ENCODE measurements at places on chromosomes 7 and 10.
A peak's percentile ranks its signal among the peaks of the same experiment; 100 is the strongest.

- no peak for DNase-seq
These were observed 340.0 kb upstream of the NRP1 start for GRCh38 chr10:33674491-33674890.

- DNase-seq, result no peak
These were observed 70.6 kb upstream of the ZNF746 start for GRCh38 chr7:149568218-149568617.

DNA sequence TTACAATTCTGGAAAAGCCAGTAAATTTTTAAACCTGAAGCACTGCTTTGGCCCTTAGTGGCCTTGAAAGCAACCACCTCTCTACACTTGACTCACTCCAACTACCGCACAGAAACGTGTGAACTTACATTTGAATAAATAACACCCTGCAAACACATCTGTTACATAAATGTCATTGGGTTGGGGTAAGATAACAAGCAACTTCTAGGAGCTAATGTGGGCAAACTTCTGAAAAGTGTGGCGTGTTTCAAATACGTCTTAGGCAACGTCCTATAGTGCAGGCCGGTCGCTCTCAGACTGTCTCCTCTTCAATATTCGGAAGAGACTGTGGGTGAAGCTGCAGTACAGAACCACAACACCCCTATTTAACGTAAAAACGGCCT is 474 bp downstream of the ORC5 start:
- DNase-seq, result no peak

- no peak for DNase-seq
These were observed 24.2 kb downstream of the MYPN start for GRCh38 chr10:68133523-68133922.

DNA sequence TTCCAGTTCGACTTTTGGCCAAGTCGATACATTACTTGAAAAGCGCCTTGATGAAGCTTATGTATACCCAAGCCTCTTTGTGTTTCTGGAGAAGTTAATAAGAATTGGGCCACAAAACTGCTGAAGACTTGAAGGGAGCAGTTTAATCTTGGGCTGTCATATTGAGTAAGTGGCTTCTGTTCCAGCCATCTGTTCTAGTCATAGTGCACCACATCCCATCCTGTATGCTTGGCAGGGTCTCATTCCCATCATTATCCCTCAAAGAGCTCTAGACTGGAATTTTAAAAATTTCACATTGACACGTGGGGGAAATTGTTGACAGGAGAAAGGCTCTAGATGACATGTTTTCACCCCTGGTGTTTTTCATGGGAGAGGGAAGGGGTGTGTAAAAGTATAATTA is 196.6 kb upstream of the PLPP4 start:
- no peak for DNase-seq

- no peak for DNase-seq
These were observed 7.0 kb upstream of the PANK1 start for GRCh38 chr10:89651916-89652573.

DNA sequence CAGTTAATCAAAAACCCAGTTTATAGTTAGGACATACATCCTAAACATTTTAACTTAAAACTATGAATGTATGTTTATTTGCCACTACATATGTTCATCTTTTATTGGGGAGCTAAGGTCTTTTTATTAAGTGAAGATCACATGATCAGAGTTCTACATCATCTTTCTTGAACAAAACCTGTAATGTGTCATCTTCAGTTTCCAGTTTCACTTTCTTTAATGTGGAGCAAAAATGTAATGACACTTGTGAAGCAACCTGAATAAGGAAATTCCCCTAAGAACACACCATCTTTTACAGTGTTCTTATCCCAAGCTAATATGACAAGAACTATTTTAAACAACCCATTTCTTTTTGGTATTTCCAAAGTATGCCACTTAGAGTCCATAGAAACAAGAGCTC is 166.7 kb upstream of the BET1 start:
- no peak for DNase-seq

DNA sequence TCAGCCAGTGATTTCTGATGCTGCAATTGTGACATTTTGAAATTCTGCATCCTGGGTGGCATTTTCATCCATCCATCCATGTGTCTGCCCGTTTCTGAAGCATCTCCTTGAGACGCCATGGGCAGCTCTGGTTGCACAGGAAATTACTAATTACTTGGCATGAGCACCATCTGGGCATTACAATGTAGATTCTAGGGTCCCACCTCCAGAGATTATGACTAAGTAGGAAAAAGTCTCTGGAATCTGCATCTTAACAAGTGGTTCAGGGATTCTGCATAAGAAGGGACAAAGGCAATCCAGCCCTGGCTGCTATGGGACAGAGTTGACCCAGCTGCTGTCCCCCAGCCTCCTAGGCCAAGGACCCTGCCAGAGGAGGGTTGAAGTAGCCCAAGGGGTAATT is 65.3 kb downstream of the CUZD1 start:
- no peak for DNase-seq

GRCh38 chr7:19305698-19306097 is 160.5 kb upstream of the FERD3L start:
- DNase-seq, result no peak

GRCh38 chr7:105853931-105854419 is 22.4 kb downstream of the ATXN7L1 start:
- DNase-seq, result no peak

DNA sequence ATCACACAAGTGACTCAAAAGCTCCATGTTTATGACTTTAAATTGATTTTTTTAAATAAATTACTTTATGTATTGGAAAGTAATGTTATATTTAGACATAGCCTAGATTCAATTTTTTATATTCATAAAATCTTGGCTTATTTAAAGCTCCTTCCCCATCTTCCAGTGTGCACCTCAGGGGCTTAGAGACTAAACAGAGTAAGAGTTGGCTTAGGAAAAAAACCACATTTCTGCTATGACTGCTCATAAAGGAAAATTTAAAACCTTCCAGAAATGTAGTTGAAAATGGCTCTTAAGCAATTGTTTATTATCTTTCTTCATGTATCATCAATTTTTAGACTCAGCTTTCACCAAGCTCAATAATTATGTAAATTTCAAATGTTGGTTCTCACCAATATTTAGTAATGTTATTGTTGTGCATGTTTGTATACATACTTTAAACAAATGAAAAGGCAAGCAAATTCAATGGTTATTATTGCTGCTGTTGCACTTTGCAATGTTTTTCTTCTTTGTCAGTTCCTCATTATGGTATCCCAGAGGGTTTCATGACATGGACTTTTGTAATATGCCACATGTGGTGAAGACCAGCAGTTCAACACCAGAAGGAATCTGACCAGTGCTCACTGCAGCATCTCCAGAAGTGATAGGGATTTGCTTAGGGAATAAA is 700.1 kb upstream of the ANKRD30A start:
- no peak for DNase-seq

- DNase-seq, result no peak
These were observed 48.8 kb upstream of the SLC35B4 start for GRCh38 chr7:134365341-134366054.

DNA sequence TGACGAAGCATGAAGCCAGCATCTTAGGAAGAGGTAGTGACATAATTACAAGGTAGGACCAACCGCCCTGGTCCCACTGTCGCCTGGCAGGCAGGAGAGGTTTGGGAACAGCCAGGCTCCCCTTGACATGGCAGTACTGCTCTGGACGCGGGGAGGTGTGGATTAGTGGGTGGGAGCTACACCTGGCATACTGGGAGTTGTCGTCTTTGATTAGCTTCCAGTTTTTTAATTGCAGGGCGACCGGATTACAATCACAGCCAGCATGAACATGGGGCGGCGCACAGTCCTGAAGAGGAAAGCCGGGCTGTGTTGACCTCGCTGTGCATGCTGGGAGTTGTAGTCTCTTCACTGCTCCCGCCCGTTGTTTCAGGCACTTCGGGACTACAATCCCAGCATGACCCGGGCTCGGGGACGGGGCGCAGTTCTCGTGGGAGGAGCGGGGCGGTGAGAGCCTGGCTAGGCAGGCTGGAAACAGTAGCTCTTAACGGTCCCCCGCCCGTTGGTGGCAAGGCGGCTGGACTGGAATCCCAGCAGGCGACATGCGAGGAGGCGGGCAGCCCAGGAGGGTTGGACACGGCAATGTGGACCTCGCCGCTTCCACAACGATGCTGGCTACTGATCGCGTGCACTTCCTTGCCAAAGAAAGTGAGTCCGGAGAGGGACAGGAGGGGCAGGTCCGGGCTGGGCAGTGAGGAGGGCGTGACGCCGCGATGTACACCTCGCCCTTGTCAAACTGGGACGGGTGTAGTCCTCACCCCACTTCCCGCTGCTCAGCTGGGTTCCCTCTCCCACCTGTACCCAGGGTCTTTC is 98.0 kb upstream of the ZNF722 start:
- DNase-seq, result peak; percentile 70

- DNase-seq, result no peak
These were observed 13.4 kb upstream of the FIS1 start for GRCh38 chr7:101258243-101258731.

DNA sequence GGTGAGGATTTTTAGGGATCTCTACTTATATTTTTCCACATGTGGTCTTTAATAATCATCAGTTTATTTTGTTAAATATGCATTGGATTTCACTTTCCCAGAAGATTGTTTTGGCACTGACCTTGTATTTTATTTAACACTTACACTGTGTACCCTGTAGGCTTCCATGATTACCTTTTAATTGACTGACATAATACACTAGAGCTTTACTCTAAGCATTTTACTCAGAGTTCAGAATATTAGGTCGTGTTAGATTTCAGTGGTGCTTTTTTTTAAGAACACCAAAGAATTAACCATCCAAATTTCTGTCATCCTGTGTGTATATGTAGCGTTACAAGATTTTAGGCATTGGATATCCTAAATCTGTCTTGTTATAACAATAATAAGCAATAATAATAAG is 23.1 kb downstream of the CASD1 start:
- DNase-seq, result no peak

DNA sequence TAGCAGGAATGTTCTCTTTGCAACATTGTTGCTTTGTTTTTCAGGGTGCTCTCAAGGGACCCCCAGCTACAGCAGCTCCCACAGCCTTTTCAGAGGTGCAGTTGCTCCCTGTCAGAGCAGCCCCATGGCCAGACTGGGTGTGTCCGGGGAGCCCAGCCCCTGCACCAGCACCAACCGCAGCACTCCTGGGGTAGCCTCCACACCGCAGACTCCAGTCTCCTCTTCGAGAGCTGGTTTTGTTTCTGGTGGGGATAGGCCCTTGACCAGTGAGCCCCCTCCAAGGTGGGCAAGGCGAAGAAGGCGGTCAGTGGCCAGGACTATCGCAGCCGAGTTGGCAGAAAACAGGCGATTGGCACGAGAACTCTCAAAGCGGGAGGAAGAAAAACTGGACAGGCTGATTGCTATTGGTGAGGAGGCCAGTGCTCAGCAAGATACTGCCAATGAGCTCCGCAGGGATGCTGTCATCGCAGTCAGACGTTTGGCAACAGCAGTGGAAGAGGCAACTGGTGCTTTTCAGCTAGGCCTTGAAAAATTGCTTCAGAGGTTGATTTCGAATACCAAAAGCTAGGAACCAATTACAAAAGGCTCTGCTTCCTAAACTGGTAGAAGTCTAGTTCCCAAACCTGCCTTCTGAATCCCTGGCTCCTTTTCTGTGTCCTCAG is 5.4 kb downstream of the HSPA14 start:
- no peak for DNase-seq

DNA sequence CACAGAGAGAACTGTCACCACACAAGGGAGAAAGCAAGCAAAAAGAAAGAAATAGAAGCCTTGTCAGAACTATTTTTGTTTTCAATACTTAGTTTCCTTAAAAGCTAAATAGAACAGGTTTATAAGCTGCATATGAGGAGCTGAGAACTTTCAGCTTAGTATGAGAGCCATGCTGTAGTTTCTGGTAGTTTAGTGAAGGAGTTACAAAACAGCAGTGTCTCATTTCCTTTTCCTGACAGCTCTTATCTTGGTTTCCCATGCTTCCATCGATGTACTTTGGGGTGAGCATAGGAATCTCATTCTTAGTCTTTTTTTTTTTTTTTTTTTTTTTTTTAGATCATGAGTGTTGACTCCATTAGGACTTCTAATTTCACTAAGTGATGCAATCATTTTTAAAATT is 8.6 kb upstream of the CHRM2 start:
- no peak for DNase-seq

DNA sequence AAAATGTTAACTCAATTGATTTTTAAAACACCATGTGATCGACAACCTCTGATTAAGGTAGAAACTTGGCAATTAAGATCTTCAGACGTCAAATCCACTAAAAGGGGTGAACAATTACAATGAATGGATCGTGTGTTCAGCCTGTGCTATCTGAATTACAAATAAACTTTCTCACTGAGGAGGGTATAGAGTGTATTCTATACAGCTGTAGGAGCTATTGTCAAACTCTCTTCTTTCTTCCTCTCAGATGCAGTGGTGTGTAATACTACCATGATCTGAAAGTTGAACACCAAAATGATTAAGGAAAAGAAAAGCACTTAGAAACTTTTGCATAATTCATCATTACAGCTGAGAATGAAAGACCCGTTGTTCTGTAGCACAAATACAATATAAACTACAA is 32.2 kb upstream of the MACC1 start:
- no peak for DNase-seq

DNA sequence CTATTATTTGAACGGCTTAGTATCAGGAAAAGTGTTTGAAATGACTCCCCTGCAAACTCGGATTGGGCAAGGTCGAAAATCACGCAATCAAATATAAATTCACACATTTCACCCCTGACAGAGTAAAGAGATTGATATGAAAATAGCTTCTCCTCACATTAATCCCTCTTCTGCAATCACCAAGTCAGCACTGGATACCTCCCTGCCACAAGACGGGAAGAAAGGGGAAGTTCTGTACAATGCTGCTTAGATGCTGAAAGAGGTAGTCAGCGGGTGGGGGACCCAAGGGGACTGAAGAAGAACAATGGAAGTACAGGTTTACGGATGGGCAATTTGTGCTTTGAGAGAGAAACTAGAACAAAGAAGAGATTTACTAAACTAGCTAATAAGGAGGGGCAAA is 72.0 kb upstream of the ANK3 start:
- DNase-seq, result no peak

DNA sequence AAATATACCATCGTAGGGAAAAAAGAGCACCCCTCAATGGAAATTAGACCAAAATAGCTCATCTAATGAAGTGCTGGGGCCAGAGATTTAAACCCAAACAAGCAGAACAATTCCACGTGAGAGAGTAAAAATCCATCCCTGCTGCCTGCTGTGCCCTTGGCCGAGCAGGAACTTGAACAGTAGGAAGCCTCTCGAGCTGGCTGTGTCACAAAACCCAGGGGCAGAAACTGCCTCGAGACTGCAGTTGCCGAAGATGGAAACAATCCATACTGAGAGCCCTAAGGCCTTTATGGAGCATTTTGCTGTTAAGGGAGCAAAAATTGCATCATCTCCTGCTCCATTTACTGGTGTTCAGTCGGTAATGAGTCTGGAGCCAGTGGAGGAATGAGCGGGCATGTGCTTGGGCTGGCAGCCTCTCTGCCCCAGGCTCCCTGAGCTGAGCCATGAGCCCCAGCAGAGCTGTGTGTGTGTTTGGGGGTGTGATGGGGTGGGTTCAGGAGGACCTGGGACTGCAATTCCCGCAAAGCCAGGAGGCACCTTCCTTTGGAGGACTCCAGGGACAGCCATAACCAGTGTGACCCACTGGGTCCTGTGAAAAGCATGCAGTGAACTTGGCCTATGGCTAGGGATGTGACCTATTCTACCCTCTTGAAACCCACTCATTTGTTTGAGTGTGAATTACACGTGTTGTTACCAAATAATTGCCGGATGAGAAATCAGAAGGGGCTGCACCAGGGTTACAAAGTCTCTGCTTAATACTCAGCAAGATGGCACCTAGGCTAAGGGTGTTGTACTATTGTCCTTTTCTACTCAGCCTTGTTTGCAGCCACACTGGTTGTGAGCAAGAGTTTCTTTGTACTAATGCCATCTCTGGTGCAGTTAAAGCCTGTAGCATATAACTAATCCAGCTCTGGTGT is 58.3 kb downstream of the CDHR3 start:
- no peak for DNase-seq

- no peak for DNase-seq
These were observed 75.5 kb downstream of the COPG2 start for GRCh38 chr7:130593033-130593432.

Data from stimulated activated CD4-positive, alpha-beta T cell treated with anti-CD3 and anti-CD28 coated beads, Interleukin-1b, Interleukin-23, amount 100 ng/mL, for 1 hour (primary cell).